ENCODE measurements at places on chromosomes 1 and 21. TPM values are rescaled to one million over a fixed set of nuclear protein-coding genes. Genes with fewer than 3 reads are reported as not detected.

KIFAP3 gene
- 30.1 TPM for total RNA-seq

MMEL1 gene
- 0.58 TPM for total RNA-seq

CAMSAP2 gene
- total RNA-seq: not detected

PYGO2 gene
- total RNA-seq: 44.0 TPM

NUCKS1 gene
- 179 TPM for total RNA-seq

WLS gene
- not detected for total RNA-seq

GRCh38 chr21:45135122-45135521, 60.7 kb downstream of the ADARB1 start:
- H3K27ac ChIP-seq: no peak overlapping the region
- peaks cover 8% of the 10 kb centered on the region for H3K4me1 ChIP-seq
- H3K27me3 ChIP-seq: no peaks in the 10 kb centered on the region
- no peak overlapping the region for H3K4me3 ChIP-seq
- H3K36me3 ChIP-seq: no peaks in the 10 kb centered on the region

DNA sequence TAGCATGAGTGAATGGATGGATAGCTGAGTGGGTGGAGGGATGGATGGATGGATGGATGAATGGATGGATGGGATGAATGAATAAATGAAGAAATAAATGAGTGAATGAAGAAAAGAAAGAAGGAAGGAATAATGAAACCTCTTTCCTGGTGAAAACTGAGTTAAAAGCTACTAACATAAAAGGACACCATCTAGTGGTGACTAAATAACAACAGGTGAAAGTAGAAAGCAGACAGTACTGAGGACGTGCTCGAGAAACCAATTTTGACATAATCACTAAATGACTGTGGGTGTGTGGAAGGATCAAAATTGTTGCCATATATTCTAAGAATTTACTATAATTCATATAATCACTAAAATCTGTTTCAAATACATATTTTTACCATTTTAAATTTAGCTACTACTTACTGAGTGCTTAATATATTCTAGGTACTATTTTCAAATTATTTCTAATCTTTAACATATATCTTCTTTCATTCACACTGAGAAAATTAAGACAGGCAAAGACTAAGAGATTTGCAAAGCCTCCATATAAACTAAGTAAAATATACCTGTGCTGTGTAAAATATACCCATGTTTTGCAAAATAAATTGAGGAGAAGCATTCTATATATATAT, 522.9 kb downstream of the LRRIQ3 start:
- DNase-seq: no peak
- H3K27me3 ChIP-seq: no peaks in the 10 kb centered on the region
- no peak overlapping the region for H3K4me3 ChIP-seq

GRCh38 chr1:241950390-241950789, 7.2 kb upstream of the BECN2 start:
- no peak overlapping the region for H3K27ac ChIP-seq
- no peaks in the 10 kb centered on the region for H3K36me3 ChIP-seq
- no peaks in the 10 kb centered on the region for H3K4me1 ChIP-seq
- H3K27me3 ChIP-seq: no peaks in the 10 kb centered on the region
- DNase-seq: no peak

DNA sequence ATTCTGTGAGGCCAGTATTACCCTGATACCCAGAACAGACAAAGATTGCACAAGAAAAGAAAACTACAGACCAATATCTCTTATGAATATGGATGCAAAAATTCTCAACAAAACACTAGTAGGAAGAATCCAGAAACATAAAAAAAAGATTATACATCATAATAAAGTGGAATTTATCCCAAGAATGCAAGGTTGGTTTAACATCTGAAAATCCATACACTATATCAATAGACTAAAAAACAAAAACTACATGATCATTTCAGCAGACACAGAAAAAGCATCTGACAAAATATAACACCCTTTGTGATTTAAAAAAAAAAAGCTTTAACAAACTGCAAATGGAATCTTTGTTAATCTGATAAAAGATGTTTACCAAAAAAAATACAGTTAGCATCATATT, 12.2 kb upstream of the MPL start:
- peaks cover 8% of the 10 kb centered on the region for H3K36me3 ChIP-seq
- H3K4me3 ChIP-seq: no peak overlapping the region
- no peak overlapping the region for H3K27ac ChIP-seq
- peaks cover 6% of the 10 kb centered on the region for H3K4me1 ChIP-seq

- DNase-seq: no peak
- no peak overlapping the region for H3K27ac ChIP-seq
- no peaks in the 10 kb centered on the region for H3K27me3 ChIP-seq
- H3K36me3 ChIP-seq: peaks cover 4% of the 10 kb centered on the region
- H3K4me1 ChIP-seq: no peaks in the 10 kb centered on the region
- no peak overlapping the region for H3K4me3 ChIP-seq
These were observed 47.9 kb upstream of the RGL1 start for GRCh38 chr1:183757061-183757460.

GRCh38 chr1:41260768-41261167, 18.7 kb upstream of the SCMH1 start:
- no peak overlapping the region for H3K4me3 ChIP-seq
- no peak for DNase-seq
- H3K27ac ChIP-seq: no peak overlapping the region
- H3K27me3 ChIP-seq: peaks cover 15% of the 10 kb centered on the region

- H3K27me3 ChIP-seq: no peaks in the 10 kb centered on the region
- no peak overlapping the region for H3K27ac ChIP-seq
- DNase-seq: no peak
- H3K4me1 ChIP-seq: peaks cover 52% of the 10 kb centered on the region
- no peak overlapping the region for H3K4me3 ChIP-seq
- H3K36me3 ChIP-seq: peaks cover 81% of the 10 kb centered on the region
These were observed 9.9 kb downstream of the POGK start for GRCh38 chr1:166849135-166849534.

DNA sequence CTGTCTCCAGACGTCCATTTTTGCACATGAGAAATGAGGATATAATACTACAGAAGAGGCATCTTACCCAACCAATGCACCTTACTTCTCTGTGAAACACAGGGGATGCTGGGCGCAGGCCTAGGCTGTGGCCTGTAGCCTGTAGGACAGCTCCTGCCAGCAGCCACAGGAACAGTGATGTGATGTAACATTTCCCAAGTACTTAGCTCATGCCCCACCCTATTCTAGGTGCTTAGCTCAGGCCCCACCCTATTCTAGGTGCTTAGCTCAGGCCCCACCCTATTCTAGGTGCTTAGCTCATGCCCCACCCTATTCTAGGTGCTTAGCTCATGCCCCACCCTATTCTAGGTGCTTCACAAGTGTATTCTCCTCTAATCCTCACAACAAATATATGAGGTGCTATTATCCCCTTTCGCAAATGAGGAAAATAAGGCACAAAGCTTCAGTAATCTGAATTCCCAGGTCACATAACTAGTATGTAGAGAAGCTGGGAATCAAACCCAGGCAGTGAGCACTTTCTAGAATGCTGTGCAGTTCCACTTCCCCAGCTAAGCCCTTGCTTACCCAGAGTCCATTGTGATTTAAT, 4.6 kb upstream of the NAXE start:
- no peak overlapping the region for H3K27ac ChIP-seq
- no peak overlapping the region for H3K4me3 ChIP-seq
- H3K36me3 ChIP-seq: no peaks in the 10 kb centered on the region
- DNase-seq: no peak
- no peaks in the 10 kb centered on the region for H3K27me3 ChIP-seq

GRCh38 chr21:46551636-46552241, 53.1 kb downstream of the S100B start:
- H3K27ac ChIP-seq: peak overlapping the region; percentile 87
- peaks cover 22% of the 10 kb centered on the region for H3K36me3 ChIP-seq
- H3K27me3 ChIP-seq: no peaks in the 10 kb centered on the region
- peaks cover 34% of the 10 kb centered on the region for H3K4me1 ChIP-seq
- H3K4me3 ChIP-seq: peak overlapping the region; percentile 68

- H3K4me3 ChIP-seq: no peak overlapping the region
- no peak for DNase-seq
- H3K27me3 ChIP-seq: no peaks in the 10 kb centered on the region
- no peak overlapping the region for H3K27ac ChIP-seq
- H3K36me3 ChIP-seq: no peaks in the 10 kb centered on the region
These were observed 118.2 kb downstream of the MAGI3 start for GRCh38 chr1:113508364-113509164.

DNA sequence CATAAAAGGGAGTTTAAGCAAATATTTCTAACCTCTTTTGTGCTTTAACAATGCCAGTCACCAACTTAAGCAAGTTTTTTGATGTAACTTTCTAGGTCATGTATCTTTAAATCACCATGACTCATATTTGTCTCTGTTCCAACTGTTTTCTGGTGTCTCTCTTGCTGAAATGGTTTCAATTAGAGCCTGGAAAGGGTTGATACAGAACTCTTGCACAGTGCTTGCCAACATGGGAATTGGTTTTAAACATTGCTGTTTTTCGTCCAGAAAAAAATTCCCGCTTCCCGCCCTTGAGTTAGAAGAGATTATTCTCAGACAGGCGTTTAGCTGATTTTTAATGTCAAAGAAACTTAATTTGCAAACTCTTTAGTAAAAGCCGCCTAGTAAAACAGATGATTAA, 46.4 kb upstream of the SLC22A15 start:
- H3K27ac ChIP-seq: no peak overlapping the region
- H3K4me3 ChIP-seq: no peak overlapping the region
- H3K36me3 ChIP-seq: no peaks in the 10 kb centered on the region
- H3K27me3 ChIP-seq: no peaks in the 10 kb centered on the region
- no peak for DNase-seq

- H3K36me3 ChIP-seq: no peaks in the 10 kb centered on the region
- H3K4me1 ChIP-seq: no peaks in the 10 kb centered on the region
- no peak overlapping the region for H3K27ac ChIP-seq
- H3K4me3 ChIP-seq: no peak overlapping the region
These were observed 69.6 kb downstream of the SDCCAG8 start for GRCh38 chr1:243325305-243325890.

DNA sequence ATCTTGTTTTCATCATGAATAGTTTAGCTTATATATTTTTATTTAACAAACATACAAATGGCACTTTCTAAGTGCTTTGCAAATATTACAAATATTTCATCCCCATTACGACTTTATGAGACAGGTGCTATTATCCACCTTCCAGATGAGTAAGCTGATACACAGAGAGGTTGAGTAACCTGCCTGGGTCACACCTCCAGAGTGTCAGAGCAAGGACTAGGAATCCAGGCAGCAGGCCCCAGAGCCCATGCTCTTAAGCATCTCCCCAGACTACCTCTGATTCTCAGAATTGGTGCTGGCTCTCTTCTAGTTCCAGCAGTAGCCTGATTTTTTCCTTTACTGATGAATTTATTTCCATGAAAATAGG, 40.0 kb downstream of the EPHB2 start:
- no peaks in the 10 kb centered on the region for H3K36me3 ChIP-seq
- DNase-seq: no peak
- H3K27me3 ChIP-seq: peaks cover 3% of the 10 kb centered on the region
- H3K4me1 ChIP-seq: peaks cover 15% of the 10 kb centered on the region

DNA sequence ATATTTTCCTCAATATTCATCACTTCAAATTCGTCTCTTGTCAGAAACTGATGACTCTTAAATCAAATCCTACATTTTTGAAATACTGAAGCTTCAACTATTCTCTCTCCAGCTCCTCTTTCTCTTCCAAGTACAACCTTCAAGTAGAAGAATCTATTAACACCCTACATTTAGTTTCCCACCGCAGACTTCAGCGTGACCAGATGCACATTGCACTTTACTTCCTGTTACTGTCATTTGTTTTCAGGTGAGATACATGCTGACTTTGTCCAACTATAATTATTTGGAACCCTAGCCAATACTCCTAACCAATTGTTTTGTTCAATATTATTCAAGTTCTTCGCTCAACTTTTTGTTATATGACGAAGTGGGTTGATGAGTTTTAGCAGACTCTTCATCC, 116.0 kb downstream of the MRPL39 start:
- H3K27ac ChIP-seq: peak overlapping the region; percentile 59
- no peak overlapping the region for H3K4me3 ChIP-seq
- H3K4me1 ChIP-seq: peaks cover 50% of the 10 kb centered on the region
- peaks cover 18% of the 10 kb centered on the region for H3K36me3 ChIP-seq
- no peak for DNase-seq

DNA sequence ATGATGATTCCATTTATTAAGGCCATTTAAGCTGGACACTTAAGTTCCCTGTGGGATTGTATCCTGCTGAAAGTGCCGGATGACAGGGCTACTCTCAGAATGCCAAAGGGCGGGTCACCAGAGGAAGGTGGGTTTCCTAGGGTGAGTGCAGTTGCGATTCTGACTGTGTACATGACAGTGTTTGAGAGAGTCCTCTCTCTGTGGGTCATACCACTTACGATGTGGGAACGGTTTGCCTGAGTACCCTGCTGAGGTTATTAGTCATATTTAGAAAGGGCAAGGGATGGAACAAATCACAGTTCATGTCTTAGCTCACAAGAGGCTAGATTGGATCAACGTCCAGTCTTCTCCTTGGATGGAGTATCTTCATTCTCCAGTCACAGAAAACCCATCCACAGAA, 461.9 kb downstream of the CAMTA1 start:
- H3K27me3 ChIP-seq: peaks cover 8% of the 10 kb centered on the region
- H3K4me1 ChIP-seq: no peaks in the 10 kb centered on the region
- H3K27ac ChIP-seq: no peak overlapping the region
- DNase-seq: peak; percentile 31

DNA sequence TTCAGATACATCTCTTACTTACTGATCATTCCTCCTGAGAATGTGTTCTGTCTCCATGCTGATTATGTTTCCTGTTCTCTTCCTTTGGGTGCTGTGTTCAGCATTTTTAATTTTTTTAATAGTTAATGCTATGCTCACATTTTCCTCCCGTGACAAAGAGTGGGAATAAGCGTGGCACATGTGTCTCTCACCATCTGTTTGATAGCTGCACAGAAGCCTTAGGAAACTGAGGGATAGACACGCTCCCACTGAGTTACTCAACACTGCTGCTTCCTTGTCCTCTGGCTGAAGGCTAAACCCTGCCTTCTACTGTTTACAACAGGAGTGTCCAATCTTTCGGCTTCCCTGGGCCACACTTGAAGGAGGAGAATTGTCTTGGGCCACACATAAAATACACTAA, 264.2 kb downstream of the DISC1 start:
- no peaks in the 10 kb centered on the region for H3K36me3 ChIP-seq
- H3K27ac ChIP-seq: no peak overlapping the region
- no peak for DNase-seq
- no peaks in the 10 kb centered on the region for H3K4me1 ChIP-seq

DNA sequence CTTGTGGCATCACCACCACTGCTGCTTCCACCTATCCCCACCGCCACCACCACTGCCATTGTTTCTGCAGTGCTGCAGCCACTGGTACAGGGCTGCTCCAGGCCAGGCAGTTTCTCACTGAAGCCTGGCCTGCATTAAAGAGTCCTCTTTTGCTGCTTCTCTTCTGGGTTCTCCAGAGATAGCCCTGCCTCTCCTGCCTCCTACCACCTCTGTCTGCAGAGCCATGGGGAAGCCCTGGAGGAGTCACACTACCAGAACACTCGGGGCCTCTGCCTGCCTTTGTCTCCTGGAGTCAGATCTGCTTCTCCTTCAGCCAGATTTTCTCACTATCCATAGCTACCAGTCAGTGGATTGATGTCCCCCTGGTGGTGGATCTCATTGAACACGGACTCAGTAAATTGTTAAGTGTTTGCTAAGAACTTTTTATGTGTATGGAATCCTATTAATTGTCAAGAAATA, 37.7 kb upstream of the DDAH1 start:
- no peak overlapping the region for H3K27ac ChIP-seq
- H3K4me1 ChIP-seq: no peaks in the 10 kb centered on the region
- H3K4me3 ChIP-seq: no peak overlapping the region
- DNase-seq: no peak
